ENCODE measurements at places on chromosomes 3 and 15.

DNA sequence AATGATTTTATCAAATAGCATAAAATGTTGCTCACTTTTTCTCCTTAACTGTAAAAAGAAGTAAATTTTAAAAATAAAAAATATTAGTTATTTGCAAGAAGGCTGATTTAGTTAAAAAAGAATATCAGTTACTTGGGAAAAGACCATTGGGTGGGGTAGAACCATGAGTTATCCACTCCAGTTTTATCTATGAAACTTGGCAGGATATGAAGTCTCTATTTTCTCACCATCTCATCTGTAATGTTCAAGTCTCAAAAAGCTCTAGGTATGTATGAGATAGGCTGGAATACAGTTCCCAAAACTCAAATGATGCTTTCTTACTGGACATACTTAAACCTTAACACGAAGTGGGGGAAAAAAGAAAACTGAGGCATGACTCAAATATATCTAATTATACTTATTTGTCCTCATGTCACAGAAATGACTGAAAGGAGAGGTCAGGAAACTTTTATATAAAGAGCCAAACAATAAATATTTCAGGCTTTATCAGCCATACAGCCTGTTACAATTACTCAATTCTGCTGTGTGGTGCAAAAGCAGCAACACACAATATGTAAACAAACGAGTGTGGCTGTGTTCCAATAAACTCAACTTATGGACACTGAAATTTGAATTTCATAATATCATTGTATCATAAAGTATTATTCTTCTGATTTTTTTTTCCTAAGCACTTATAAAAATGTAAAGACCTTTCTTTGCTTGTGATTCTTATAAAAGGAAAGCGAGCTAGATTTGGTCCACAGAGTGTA lies 131.8 kb downstream of the TBL1XR1 start:
- DNase-seq, result no peak

- no peak for DNase-seq
These were observed 1.1 kb downstream of the FANCD2OS start for GRCh38 chr3:10106919-10107318.

DNA sequence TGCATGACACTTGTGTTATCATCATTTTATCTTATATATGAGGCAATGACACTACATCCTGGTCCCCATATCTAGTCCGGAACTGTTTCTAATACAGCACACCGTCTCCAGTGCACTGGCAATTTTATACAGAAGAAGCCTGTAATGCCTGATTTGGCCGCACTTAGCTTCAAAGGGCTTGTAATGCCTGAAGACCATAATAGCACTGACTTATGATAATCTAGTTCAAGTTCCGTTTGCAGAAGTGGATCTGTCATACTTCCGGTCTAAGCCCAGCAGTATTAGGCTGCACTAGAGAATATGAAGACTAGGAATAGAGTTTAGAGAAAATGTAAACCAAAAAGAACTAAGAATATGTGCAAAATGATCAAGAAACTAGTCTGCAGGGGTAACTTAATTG lies 1.3 kb downstream of the BNIP2 start:
- no peak for DNase-seq

- DNase-seq, result no peak
These were observed 3.4 kb downstream of the FLNB start for GRCh38 chr3:58011580-58011979.

DNA sequence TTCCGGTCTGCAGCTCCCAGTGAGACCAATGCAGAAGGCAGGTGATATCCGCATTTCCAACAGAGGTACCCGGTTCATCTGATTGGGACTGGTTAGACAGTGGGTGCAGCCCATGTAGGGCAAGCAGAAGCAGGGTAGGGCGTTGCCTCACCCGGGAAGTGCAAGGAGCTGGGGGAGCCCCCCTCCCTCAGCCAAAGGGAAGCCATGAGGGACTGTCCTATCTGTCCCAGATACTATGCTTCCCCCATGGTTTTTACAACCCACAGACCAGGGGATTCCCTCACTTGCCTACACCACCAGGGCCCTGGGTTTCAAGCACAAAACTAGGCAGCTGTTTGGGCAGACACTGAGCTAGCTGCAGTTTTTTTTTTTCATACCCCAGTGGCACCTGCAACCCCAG lies 71.8 kb downstream of the CPNE4 start:
- no peak for DNase-seq

GRCh38 chr3:45003406-45003805 lies 22.7 kb upstream of the CLEC3B start:
- DNase-seq, result no peak

DNA sequence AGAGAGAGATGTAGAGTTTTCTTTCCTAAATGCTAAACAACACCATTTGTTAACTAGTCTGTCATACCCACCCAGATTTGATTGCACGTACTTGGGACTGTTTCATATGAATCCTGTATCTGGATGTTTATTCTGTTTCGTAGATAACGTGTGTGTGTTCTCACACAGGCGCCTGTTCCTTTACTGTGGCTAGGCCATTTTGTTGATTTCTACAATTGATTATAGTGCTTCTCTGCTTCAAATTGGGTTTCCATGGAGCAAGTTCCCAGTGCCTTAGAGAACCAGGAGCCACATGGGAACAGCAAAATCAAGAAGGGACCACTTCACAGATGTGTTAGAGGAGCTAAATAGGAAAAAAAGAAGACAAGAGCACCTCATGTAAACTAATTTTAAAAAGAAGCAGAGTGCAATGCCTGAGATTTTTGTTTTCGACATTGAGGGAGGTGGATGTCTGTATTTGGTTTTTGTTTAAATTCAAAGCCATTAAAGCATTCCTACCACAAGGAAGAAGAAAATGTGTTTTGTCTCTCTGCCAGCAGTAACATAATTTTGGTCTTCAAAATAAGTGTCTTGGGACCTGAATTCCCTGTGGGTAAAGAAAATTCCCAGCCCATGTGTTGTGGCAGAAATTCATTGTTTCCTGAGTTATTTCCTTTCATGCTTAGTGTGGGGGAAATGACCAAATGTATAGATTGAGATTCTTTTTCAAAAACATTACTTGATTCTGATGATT lies 424.0 kb upstream of the C2CD4B start:
- DNase-seq, result no peak

GRCh38 chr3:177946936-177947335 lies 589.3 kb upstream of the KCNMB2 start:
- DNase-seq, result no peak

- no peak for DNase-seq
These were observed 109.1 kb upstream of the SKOR1 start for GRCh38 chr15:67716171-67716570.

DNA sequence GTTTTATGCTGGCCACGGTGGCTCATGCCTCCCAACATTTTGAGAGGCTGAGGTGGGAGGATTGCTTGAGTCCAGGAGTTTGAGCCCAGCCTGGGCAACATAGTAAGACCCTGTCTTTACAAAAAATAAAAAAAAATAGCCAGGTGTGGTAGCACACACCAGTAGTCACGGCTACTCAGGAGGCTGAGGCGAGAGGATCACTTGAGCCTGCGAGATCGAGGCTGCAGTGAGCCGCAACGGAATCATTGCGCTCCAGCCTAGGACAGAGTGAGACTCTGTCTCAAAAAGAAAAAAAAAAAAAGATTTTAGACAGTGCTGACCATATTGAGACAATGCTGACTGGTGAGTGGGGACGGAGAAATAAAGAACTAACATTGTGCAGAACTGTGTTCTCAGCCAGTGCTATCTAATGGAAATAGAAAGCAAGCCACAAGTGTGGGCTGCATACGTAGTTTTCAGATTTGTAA lies 67.2 kb downstream of the ST6GAL1 start:
- no peak for DNase-seq

DNA sequence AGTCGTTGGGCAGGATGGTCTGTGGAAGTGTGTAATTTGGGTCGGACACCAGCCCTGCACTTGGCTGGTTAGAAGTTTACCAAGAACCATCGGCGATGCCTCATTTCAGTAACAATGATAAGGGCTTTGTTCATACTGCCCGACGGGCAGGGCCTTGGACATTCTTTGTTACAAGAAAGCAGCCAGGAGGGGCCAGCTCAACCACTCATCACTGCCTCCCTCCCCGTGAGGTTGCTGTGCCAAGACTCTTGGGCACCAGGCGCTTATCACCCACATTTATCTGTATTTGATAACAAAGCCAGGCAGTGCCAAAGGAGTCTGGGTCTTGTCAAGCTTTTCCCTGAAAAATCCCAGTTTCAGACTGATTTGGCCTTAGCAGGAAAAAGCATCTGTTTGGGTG lies 235.0 kb downstream of the ADAMTS17 start:
- DNase-seq, result no peak

GRCh38 chr3:172173316-172174254 lies 134.2 kb downstream of the FNDC3B start:
- no peak for DNase-seq

DNA sequence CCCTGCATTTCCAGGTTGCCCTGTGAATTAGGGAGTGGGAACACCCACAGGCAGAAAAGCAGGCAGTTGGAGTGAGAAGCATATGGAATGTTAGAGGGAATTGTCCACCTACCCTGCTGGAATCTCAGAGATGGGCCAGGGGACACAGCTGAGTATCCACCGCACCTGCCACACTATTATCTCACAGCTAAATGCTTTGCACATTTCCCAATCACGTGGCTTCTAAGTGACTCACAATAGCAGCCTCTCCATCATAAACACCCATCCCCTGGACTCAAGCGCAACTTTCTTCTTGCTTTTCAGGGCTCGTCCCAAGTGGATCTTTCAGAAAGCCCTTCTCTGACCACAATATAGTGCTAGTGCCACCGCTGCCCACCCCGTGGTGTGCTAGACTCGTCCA lies 389.0 kb upstream of the LMCD1 start:
- no peak for DNase-seq

DNA sequence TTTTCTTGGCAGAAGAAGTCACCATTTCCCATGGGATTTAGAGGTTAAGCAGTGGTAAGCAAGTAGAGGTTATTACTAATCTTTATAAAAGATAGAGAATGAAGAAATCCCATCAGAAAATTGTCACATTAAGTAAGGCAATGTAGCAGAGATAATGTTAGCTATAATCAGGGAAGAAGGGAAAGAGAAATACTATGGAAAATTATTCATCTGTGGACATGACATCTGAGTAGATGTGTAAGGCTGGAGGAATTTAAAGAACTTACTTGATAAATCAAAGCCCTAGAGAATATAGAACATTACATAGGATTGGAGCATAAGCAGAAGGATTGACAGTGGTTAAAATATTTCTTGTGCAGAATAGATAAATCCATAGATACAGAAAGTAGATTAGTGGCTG lies 553.1 kb upstream of the CBLB start:
- DNase-seq, result no peak

DNA sequence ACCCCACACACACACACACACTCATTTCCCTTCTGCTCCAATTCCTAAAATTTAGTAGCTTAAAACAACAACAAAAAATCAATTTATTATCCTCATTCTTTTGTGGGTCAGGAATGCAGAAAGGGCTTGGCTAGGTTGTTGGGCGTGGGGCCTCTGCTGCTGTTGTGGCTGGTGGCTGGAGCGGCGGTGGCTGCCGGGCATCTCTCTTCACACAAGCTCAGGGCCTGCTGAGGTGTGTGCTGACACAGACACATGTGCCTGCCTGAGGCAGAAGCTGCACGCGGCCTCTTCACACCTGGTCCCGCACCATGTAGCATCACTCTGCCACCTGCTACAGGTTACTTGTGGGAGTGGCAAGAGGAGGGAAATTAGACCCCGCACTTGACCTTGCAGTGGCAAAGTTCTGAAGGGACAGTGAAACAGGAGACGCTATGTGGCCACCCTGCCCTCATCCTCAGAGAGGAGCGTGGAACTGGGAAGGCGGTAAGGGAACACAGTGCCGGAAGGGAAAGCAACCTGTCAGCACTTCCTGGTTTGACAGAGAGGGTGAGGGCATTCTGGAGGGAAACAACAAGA lies 64.0 kb upstream of the PRR20G start:
- no peak for DNase-seq

All from stimulated activated CD8-positive, alpha-beta memory T cell treated with anti-CD3 and anti-CD28 coated beads, Interleukin-4, amount 100 ng/mL, for 1 hour (primary cell).